ENCODE measurements at places on chromosomes 5 and 9.
A peak's percentile ranks its signal among the peaks of the same experiment; 100 is the strongest.

GRCh38 chr5:6592601-6593000 is 40.2 kb downstream of the NSUN2 start:
- no peak for DNase-seq

DNA sequence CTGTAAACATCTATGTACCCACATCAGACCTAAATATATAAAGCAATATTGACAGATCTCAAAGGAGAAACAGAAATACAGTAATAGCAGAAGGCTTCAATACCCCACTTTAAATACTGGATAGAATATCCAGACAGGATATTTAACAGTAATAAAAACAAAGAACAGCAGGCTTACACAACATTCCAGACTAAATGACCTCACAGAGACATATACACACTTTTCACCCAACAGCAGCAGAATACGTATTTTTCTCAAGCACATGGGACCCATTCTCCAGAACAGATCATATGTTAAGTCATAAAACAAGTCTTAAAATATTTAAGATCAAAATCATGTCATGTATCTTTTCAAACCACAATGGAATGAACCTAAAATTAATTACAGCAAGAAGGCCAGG is 76.8 kb downstream of the CAMSAP1 start:
- no peak for DNase-seq

GRCh38 chr5:150469718-150470469 is 20.4 kb upstream of the RPS14 start:
- DNase-seq: no peak

GRCh38 chr5:38117784-38118479 is 140.4 kb upstream of the EGFLAM start:
- no peak for DNase-seq

DNA sequence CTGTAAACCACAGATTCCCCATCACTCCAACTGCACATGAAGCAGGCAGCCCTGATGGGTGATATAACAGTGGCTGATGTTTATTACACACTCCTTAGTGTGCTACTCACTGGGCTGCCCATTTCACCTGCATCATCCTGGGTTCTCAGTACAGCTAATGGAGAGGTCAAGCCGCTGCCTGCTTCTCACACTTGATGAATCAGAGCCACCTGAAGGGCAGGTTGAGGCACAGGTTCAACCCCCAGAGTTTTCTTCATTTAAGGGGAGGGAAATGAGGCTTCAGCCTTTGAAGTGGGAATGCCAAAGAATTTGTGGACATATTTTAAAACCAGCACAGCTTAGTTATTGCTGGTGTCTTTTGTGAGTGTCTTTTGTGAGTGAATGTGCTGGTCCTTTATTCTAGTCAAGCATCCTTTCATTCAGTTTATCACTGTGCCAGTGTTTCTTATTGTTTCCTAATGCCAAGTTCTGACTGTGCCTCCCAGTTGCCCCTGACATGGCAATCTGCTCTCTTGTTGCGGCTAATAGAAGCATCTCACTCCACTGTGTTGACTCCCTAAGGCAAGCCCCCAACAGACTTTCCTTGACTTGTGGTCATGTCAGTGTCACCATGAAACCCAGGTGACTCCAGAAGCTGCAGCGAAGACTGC is 109.2 kb downstream of the FBXL7 start:
- no peak for DNase-seq

DNA sequence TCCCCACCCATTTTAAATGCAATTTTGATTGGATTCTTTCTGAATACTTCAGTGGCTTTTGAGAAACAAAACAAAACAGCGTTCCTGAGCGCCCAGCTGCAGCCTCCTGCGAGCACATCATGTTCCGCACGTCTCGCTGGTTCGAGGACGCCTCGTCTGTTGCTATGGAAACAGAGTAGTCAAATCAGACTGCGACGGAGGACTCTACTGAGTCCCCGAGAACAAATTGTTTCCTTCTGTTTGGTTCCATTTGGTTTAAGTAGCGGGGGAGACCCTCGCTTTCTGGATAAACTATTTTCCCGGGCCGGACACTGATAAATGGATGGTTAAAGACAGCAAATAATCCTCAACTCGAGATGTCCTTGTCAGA is 69.0 kb downstream of the SLC28A3 start:
- DNase-seq: peak; percentile 1

DNA sequence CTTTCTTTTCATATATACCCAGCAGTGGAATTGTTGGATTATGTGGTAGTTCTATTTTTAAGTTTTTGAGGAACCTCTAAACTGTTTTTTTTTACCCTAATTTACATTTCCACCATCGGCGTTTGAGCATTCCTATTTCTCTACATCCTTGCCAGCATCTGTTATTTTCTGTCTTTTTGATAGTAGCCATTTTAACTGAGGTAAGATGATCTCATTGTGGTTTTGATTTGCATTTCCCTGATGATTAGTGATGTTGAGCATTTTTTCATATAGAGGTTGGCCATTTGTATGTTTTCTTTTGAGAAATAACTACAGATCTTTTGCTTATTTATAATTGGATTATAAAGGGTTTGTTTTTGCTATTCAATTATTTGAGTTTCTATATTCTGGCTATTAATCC is 71.7 kb upstream of the TNC start:
- DNase-seq: no peak

DNA sequence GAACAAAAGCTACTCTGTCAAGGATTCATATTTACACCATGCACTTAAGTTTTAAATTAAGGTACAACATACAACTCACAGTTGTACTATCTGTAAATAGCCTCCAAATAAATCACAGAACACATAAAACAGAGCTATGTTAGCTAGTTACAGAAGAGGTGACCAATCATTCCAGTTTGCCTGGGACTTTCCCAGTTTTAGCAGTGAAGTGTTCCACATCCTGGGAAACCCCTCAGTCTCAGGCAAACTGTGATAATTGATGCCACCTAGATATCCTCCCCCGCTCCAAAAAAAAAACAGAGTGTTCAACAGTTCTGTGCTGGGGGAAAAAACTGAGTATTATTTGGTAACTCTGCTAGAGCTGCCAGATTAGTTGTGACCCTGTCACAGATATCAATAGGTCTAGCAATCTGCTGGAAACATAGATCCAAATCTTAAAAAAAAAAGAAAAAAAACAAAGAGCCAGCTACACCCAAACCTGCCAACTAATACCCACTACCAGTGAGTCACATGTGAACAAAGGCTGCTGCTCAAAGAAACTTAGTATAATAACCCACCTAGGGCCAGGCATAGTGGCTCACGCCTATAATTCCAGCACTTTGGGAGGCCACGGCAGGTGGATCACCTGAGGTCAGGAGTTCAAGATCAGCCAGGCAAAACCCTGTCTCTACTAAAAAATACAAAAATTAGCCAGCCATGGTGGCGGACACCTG is 5.7 kb downstream of the TBCA start:
- no peak for DNase-seq

DNA sequence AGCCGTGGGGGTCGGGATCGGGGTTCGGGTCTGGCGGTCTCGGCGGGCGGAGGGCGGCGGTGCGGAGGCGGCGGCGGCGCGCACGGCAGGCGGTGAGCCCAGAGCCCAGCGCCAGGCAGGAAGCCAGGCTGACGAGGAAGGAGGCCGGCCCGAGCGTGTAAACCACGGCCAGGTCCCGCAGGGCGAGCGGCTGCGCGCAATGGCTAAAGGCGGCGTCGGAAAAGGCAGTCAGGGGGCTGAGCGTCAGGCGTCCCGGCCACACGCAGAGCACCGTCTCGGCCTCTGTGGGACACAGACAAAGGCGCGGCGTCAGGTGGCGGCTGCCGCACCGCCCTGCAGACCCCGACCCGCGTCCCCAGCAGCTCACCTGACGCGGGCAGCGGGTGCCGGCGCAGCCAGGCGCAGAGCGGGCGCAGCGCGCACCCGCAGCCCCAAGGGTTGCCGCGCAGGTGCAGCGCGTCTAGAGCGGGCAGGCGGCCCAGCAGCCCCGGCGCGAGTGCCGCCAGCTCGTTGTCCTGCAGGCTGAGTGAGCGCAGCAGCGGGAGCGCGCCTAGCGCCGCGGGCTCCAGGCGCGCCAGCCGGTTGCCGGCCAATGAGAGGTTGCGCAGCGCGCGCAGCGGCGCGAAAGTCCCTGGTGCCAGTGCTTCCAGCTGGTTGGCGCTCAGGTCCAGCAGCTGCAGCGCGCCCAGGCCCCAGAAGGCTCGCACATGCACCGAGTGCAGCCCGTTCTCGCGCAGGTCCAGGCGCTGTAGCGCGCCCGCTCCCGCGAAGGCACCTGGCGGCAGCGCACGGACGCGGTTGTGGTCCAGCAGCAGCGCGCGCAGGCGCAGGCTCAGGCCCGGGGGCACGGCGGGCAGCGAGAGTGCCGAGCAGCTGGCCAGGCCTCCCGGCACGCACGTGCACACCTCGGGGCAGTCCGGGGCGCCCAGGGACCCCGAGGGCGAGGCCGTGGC is 671 bp downstream of the LRRC26 start:
- peak; percentile 96 for DNase-seq

- no peak for DNase-seq
Observed at GRCh38 chr9:5569409-5569808, 59.1 kb downstream of the PDCD1LG2 start.

DNA sequence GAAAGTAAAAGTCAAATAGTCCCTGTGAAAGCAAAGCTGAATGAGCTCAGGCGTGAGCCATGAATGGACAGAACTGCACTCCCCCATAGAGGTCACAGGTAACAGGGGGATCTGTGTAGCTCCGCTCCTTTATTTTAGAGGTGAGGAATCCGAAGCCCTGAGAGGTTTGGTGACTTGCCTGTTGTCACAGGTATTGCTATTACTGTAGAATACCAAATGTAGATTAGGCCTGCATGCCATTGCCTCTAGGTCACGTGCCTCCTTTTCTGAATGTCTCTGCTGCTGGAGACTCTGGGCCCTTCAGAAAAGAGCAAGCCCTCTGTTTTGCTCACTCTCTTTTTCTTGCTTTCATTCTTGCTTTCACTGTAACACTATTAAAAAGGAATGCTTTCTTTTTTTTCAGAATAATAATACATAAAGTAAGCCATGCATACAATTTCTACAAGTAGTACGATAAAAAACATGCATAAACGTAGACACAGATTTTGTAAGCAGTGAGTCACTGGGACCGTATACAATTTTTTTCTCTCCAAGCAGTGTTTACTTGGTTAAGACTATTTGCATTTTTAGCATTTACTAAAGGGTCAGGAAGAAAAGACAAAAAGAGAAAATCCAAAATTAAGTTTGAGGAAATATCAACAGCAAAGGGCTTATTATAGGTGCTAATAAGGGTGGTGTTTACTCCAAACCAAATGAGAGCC is 568.7 kb upstream of the ADAMTS16 start:
- DNase-seq: no peak

GRCh38 chr9:100473276-100474081 is 530 bp downstream of the TMEFF1 start:
- DNase-seq: peak; percentile 81

DNA sequence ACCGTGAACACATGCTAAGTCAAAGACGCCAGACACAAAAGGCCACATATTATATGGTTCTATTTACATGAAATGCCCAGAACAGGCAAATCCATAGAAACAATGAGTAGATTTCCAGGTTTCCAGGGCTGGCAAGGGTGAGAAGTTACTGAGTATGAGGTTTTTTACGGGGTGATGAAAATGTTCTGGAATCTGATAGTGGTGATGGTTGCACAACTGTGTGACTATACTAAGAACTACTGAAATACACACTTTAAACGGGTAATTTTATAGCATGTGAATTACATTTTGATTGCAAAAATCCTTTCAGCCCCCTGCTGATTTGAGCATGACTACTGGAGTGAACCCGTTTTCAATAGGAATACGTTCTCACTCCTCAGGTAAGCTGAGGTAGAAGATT is 46.7 kb upstream of the TBC1D9B start:
- no peak for DNase-seq

- peak; percentile 7 for DNase-seq
Observed at GRCh38 chr5:34998058-34998789, 49.5 kb downstream of the AGXT2 start.

GRCh38 chr5:5781335-5781734 is 358.9 kb downstream of the ICE1 start:
- DNase-seq: no peak

DNA sequence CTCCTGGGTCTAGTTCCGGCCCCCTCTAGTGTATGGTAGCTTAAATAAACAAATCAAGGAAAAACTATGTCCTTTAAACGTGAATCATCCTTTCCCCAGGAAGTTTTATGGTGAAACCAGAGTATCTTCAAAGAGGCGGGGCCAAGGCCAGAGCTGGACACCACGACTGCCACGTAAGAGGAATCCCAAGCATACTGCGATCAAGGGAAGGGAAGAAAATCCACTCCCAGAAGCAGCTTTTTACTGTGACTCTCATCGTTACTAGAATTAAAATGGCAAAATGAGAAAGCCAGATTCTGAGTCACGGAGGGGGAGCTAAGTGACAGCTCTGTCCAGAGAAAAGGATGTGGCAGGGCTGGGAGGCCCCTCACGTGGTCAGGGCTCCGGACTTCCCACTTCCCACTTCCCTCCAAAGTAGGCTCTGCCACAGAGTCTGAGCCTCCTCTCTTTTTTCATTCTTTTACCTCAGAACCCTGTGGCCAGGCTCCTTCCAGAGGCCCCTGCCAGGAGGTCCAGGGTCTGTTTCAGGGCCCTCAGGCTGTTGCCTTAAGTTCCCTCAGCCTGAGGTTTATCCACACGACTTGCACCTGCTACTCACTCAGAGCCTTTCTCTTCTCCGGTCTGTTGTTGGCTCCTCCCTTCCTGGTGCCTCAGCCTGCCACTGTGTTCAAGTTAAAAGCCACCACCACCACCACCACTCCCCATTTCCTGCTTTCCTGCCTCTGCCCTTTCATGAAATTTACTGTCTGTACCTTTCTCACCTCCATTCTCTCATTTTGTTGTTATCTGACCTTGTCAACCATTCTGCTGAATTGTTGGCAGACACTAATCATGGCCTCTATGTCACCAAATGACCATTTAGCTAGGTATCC is 1.4 kb upstream of the GLRX start:
- DNase-seq: no peak

GRCh38 chr9:73284377-73284776 is 132.7 kb downstream of the ANXA1 start:
- no peak for DNase-seq

DNA sequence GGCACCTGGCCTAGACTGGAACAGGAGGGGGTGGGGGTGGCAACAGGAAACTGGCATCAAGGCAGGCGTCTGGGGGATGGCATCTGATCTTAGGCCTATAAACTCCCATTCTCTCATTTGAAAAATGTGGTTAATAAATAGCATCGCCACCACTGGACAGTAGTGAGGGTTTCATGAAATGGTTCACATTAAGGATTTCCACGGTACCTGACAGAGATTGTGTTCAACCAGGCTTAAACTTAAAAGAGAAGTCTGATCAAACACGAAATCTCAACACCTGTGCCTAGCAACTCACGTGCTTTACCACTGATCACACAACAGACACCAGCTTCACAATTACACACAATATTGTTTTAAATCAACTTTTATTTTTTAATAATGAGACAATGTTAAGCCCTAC is 3.0 kb downstream of the DENND1A start:
- no peak for DNase-seq

GRCh38 chr5:128551476-128551875 is 13.4 kb upstream of the FBN2 start:
- DNase-seq: no peak

GRCh38 chr9:37329576-37329975 is 92.9 kb upstream of the GRHPR start:
- DNase-seq: peak; percentile 5

Measured in NCI-H1417 (cell line).